Esophagus muscularis mucosa (tissue), 4 donors: ENCODE measurements at places on chromosomes 6 and 20. TPM values are rescaled to one million over a fixed set of nuclear protein-coding genes. Genes with fewer than 3 reads are reported as not detected.

PAX1 gene
- total RNA-seq, result not detected

- no peak overlapping the region for H3K27ac ChIP-seq
- H3K36me3 ChIP-seq, result no peaks in the 10 kb centered on the region
- DNase-seq, result no peak
- H3K4me1 ChIP-seq, result no peaks in the 10 kb centered on the region
- H3K27me3 ChIP-seq, result no peaks in the 10 kb centered on the region
These were observed 338.2 kb upstream of the ZFP64 start for GRCh38 chr20:52529826-52530225.

- H3K36me3 ChIP-seq, result no peaks in the 10 kb centered on the region
- H3K4me3 ChIP-seq, result no peak overlapping the region
- H3K27ac ChIP-seq, result no peak overlapping the region
- H3K4me1 ChIP-seq, result no peaks in the 10 kb centered on the region
- no peak for DNase-seq
- no peaks in the 10 kb centered on the region for H3K27me3 ChIP-seq
These were observed 13.4 kb downstream of the DCBLD1 start for GRCh38 chr6:117495869-117496268.

GRCh38 chr6:130810307-130811030, 16.7 kb upstream of the SMLR1 start:
- no peak overlapping the region for H3K4me3 ChIP-seq
- no peaks in the 10 kb centered on the region for H3K36me3 ChIP-seq
- H3K4me1 ChIP-seq, result peaks cover 10% of the 10 kb centered on the region
- H3K27ac ChIP-seq, result no peak overlapping the region
- no peaks in the 10 kb centered on the region for H3K27me3 ChIP-seq
- no peak for DNase-seq
